Esophagus squamous epithelium (tissue), 5 donors: ENCODE measurements at places on chromosomes 13 and 19.

GRCh38 chr13:33556828-33557227, 261.1 kb upstream of the RFC3 start:
- DNase-seq = no peak

GRCh38 chr19:51365965-51366388, at the start of gene ETFB:
TSS of gene ETFB (minus strand) at chr19:51366388. CDS start at chr19:51366326, 62 bp downstream.
- no peak for DNase-seq

DNA sequence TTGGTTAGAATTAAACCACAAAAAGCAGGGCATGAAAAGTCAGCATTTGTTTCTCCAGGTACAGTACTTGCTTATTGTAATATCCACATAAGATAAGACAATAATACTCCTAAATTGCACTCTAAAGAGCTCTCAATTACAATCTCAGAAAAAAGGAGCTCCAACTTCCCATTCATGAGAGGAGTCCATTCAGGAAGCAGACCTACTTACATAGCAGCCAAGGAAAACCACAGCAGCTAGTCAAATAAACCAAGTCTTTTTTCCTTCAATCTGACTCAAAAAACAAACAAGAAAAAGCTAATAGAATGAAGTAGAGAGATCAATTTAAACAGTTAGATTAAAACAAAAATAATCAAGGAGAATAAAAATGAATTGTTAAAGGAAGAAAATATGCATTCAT, 885.2 kb upstream of the SLITRK6 start:
- no peak for DNase-seq

- DNase-seq = no peak
These were observed 7.3 kb upstream of the F7 start for GRCh38 chr13:113098162-113098732.
